ENCODE measurements at places on chromosomes 4 and X.

GRCh38 chr4:158395889-158396288, 125.8 kb upstream of the RXFP1 start:
- no peak for DNase-seq

GRCh38 chr4:108169664-108170063, 932 bp upstream of the LEF1 start:
- no peak for DNase-seq

GRCh38 chr4:132123870-132124623, 1025.0 kb upstream of the PCDH10 start:
- no peak for DNase-seq

- DNase-seq = no peak
Measured at GRCh38 chrX:123184866-123185276, 793 bp downstream of the GRIA3 start.

DNA sequence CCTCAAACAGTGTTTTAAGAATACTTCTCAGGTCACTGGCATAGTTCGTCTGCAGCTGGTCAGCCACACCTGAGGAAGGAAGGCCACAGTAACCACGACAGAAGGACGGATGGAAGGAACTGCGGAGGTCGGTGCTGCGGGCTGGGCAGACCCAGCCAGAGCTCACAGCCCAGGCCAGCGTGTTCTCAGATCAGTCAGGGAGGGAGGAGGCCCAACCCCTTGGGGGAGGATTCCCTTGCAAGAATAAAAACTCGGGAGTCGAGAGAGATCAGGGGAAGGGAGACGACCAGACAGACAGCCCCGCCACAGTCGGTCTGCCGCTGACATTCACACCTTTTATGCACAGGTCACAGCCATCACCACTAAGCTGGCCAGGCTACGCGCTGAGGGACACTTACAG, 11.3 kb upstream of the MXD4 start:
- no peak for DNase-seq

DNA sequence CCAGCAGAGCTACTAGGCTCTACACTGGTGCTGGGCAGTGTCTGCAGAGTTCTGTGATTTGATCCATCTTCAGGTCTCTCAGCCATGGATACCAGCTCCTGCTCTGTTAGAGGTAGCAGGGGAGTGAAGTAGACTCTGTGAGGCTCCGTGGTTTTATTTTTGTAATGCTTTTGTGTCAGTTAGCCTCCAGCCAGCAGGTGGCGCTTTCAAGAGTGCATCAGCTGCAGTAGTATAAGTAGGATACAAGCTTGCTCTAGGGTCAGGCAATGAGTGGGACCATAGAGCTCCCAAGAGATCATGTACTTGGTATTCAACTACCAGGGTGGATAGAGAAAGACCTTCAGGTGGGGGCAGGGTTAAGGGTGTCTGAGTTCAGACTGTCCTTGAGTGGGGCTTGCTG, 362.5 kb upstream of the TRAM1L1 start:
- peak; percentile 2 for DNase-seq

GRCh38 chr4:85570388-85570787, 95.4 kb downstream of the ARHGAP24 start:
- no peak for DNase-seq

DNA sequence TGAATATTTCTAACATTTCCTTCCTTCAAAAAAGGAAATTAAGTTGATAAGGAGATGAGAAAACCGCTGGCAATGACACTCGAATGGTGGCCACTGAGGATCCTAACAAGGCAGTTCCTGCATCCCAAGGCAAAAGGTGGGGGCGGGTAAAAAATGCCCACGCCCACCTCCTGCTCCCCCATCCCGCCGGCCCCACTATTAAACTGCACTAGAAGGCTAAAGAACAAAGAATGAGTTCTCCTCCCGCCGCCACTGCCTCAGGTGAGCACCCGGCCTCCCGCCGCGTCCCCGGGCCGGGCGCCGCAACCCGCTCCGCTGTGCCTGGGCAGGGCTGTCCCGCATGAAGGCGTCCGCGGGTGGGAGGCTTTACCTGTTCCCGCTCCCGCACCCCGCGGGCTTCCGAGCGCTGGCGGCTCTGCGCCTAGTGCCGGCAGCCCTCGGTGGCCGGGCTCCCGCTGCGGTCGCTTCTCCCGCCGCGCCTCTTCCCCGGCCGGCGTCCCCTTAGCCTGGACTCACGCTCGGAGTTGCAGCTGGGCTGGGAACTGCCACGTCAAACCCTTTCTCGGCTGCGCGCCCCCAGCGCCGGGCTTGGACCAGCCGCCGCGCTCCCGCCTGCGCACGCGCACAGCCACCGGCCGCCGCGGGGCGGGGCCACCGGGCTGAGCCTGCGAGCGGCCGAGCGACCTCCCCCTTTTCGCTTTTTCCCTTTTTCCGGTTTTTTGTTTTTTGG, at the start of gene SEC24D:
Gene SEC24D, minus strand, starts transcription at position 556 of the 730 bp plus-strand sequence. CDS start 2,430 bp downstream, outside the sequence.
- peak; percentile 79 for DNase-seq

GRCh38 chr4:91936311-91936710, 367.5 kb upstream of the GRID2 start:
- no peak for DNase-seq

GRCh38 chrX:6238576-6238975, 9.9 kb upstream of the NLGN4X start:
- DNase-seq = no peak

DNA sequence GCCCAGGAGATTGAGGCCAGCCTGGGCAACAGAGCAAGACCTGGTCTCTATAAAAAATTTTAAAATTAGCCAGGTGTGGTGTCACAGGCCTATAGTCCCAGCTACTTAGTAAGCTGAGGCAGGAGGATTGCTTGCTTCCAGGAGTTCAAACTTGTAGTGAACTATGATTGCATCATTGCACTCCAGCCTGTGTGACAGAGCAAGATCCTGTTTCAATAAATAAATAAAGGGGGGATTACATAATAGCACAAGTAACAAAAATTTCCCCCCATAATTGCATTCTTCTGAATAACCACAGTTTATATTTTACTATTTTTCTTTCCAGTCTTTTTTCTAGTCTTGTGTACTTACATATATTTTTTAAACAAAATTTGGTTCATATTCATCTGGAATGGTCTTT, 135.6 kb downstream of the CHIC2 start:
- DNase-seq = no peak

GRCh38 chr4:141652161-141652778, 15.9 kb downstream of the IL15 start:
- no peak for DNase-seq

GRCh38 chr4:140609548-140610425, 41.0 kb upstream of the UCP1 start:
- DNase-seq = no peak

DNA sequence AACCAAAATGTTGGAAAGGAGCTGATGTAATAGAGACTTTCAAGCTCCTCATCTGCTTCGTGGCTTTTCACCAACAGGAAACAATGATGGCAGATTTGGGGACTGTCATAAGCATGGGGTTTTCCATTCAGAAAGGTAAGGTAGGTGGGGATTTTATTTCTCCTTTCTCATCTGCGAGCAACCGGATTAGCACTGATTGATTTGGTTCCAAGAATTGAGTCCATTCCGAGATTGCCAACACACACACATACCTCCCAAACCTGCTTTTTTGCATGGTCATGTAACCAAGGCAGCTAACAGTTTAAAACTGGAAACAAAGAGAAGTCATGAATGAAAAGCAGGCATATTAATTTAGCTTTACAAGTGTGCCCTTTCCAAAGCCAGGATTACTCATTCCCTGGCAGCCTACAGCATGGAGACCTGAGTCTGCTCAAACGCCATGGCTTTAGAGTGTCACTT, 63.0 kb upstream of the LNX1 start:
- DNase-seq = no peak

DNA sequence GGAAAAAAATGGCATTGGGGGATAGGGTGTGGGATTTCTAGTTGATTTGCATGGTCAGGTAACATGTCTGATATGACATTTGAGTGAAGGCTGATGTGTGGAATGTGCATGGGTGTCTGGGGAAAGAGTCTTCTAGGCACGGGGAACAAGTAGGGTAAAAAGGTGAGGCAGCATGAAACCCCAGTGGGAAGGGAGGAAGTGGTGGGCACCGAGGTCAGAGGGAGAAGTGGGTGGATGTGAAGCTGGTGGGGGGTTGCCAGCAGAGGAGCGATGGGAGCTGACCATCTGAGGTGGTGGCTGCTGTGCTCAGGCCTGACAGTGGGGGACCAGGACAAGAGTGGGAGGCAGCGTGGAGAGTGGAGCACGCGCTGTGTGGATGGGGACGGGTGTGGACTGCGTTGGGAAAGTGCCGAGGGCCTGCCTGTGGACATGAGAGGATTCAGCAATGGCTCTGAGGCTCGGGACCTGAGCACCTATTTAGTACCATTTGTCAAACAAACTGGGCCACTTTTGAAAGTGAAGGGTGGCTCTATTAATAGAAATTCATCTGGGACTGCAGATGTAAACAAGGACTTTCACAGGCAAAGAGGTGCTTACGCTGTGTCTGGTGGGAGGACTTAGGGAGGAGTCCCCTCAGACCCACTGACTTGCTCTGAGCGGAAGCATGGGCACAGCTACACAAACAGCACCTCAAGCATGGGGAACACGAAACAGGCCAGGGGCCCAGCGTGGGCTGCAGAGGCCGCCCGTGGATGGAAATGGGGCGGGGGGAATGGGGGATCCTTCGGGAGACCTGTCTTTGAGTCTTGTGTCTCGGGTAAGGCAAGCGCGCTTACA, 16.7 kb upstream of the S100P start:
- DNase-seq = no peak

- no peak for DNase-seq
Measured at GRCh38 chr4:167622481-167623240, 388.4 kb upstream of the SPOCK3 start.

GRCh38 chr4:148060264-148061140, 328.6 kb downstream of the ARHGAP10 start:
- no peak for DNase-seq

DNA sequence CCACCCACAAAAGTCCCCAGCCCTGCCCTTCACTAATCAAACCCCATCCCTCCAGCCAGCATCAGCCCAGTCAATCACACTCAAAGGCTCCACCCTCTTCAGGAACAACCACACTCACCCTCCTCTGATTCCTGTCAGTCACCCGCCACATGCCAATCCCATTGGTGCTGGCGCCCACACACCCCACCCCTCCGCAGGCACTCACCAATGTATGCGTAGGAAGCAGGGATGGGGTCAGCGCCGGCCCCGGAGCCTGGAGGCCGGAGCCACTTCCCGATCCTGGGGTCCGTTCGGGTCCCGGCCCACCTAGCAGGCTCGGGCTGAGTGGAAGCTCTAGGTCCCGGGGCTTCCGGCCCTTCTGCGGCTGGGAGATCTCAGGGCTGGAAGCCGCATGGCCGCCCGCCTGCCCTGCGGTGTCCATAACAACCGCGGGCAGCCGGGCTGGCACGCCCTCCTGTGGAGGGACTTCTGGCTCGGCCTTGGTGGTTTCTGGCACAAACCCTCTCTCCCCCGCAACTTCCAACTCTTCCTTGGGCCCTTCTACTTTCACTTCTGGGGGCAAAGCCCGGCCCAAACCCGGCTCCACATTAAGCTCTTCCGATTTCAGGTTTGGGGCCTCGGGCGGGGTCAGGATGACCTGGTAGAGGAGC, 7.9 kb upstream of the CFP start:
- no peak for DNase-seq

DNA sequence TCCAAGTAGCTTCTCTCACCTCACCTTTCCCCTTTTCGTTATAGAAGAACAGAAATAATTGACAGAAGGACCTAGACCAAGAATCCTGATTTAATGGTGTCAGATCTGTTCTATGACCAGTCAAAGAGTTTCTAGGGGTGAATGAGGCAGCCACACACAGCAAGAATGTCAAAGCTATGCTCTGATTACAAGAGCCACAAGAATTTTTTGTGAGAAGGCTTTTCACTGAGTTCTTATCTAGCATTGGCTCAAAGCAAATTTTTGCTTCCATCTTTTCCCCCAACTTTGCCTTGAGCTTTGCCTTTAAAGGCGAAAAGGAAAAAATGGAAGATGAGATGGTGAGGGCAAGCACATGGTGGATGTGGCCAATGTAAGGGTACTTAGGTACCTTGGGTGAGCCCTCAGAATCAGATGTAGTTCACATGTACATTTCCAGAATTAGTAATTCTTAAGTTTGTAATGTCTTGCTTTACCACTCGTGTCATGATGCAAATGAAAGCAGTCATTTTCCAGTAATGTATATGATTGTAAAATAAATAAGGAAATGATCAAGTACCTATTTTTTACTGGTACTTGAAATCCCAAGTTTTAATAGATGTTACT, 23.5 kb downstream of the FMR1 start:
- no peak for DNase-seq

GRCh38 chr4:40969501-40969900, 219.7 kb downstream of the NSUN7 start:
- no peak for DNase-seq

- DNase-seq = no peak
Measured at GRCh38 chrX:13086076-13086475, 41.7 kb upstream of the FAM9C start.

GRCh38 chr4:169164669-169165415, 105.9 kb downstream of the SH3RF1 start:
- DNase-seq = no peak

GRCh38 chr4:125573786-125574185, 259.0 kb downstream of the FAT4 start:
- DNase-seq = no peak

- DNase-seq = no peak
Measured at GRCh38 chrX:69088171-69088938, 76.9 kb downstream of the PJA1 start.

GRCh38 chr4:146040623-146041022, 102.0 kb upstream of the ZNF827 start:
- no peak for DNase-seq

DNA sequence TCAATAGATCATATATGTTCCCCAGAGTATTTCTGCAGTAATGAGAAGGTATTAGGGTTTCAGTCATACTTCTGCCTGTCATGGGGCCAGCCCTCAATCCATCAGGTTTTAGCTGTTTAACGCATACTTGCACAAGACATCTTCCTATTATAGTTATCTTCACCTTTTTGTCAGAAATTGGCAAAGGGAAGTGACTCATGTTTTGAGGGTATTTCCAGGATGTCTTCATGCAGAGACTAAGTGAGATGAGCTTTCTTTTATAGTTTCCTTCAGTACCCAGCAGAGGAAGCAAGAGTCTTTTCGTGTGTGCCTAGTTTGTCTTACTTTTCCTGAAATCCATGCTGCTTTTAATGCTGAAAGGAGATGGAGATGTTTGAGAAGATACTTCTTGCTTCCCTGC, 9.5 kb downstream of the CSTF2 start:
- DNase-seq = no peak

DNA sequence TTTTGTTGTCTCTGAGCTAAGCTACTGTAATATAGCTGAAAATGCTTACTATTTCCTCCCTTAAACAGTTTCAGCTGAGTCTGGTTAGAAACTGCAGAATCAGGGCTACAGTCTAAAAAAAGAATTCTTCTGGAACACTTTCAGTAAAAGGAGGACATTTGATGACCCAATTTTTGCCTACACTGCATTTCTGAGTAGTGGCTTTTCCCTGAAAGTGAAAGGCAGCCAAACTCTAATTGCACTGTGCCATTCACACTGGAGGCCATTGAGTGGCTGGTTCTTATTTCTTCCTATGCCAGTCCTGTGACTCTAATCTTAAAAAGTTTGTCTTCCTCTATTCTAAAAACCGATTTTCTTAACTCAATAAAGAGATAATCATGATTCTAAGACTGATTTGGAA, 526.0 kb downstream of the CFAP47 start:
- no peak for DNase-seq

Measured in T-helper 9 cell (primary cell).